ENCODE measurements at places on chromosomes 16 and 17.
A peak's percentile ranks its signal among the peaks of the same experiment; 100 is the strongest.

DNA sequence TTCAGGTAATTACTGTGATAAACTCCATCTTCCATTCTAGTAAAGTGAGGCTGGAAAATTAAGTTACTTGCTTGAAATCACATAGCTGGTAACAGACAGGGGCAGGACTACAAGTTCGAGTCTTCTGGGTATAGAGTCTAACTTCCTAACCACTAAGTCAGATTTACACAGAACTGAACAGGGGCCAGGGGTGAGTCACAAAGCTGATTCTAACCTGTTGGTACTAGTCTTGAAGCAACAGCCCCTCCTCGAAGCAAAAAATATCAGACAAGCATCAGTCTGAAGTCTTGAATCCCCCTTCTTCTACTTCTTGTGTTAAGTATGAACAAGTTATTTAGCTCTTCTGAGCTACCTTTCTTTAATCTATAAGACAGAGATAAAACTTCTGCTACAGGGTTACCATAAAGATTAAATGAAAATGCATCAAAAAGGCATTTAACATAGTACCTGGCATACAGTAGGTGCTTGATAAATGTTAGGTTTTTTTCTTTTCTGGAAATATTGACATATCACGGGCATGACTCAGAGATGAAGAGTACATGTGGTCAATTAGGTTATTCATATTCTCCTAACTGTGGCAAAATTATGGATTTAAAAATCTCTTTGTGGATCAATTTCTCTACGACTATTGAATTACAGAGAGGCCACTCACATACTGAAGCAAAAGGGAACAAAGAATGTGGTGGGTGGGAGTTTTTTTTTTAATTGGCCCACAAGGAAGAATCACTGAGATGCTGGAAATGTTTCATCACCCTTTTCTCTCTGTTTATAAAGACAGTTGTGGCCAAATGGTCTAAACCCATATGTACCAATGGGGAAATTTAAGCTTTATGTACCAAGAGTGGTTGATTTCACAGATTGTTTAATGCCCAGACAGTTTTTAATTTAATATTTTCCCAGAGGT lies 266.9 kb upstream of the DYNLRB2 start:
- DNase-seq: no peak

GRCh38 chr16:48215738-48216137 lies 28.4 kb upstream of the LONP2 start:
- DNase-seq: no peak

DNA sequence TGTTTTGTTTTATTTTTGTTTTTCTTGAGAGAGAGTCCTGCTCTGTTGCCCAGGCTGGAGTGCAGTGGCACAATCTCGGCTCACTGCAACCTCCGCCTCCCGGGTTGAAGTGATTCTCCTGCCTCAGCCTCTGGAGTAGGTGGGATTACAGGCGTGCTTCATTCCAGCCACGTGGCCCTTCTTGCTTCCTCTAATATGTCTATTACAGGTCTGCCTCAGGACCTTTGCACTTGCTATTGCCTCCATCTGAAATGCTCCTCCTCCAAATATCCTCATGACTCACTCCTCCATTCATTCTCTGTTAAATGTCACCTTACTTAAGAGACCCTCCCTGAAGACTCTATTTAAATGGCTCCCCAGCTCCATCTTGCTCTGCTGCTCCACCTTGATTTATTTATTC lies 39.0 kb downstream of the LYRM9 start:
- DNase-seq: no peak

DNA sequence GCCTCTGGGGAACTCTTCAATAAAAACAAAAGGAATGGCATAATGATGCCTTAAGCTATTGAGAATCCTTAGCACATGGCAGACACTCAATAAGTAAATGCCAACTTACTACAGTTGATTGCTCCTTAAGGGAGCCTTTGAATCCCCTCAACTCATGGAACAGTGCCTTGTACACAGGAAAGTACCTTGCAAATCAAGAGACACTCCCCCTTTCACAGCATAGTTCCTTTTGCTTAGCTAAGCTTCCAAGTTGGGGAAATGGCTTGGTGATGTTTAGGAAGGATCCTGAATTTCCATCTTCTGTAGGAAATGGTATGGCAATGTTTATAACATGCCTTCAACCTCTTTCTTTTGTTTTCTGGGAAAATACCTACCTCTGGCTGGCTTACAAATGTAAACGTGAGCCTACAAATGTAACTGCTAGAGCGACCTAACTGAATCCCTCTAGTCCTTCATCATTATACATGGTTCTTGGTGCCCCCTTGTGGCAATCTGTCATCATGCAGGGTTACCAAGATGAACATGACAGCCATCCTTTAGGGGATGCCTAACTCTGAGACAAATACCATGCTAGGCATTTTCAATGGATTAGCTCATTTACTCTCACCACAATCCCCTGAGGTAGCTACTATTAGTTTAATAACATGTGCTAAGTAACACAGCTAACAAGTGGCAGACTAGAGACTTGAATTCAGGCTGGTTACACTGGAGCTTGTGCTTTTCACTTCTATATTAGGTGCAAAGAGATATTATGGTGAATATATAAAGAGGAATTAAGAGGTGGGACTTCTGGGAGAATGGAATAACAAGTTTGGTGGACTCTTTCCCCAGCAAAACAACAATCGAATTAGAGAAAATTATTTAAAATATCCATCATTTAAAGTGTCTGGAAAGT lies 65.0 kb downstream of the MMD start:
- peak; percentile 34 for DNase-seq

GRCh38 chr17:1785930-1786329 lies 24.1 kb downstream of the SERPINF1 start:
- no peak for DNase-seq

- no peak for DNase-seq
Measured at GRCh38 chr17:29687596-29687995, 64.9 kb upstream of the CORO6 start.

DNA sequence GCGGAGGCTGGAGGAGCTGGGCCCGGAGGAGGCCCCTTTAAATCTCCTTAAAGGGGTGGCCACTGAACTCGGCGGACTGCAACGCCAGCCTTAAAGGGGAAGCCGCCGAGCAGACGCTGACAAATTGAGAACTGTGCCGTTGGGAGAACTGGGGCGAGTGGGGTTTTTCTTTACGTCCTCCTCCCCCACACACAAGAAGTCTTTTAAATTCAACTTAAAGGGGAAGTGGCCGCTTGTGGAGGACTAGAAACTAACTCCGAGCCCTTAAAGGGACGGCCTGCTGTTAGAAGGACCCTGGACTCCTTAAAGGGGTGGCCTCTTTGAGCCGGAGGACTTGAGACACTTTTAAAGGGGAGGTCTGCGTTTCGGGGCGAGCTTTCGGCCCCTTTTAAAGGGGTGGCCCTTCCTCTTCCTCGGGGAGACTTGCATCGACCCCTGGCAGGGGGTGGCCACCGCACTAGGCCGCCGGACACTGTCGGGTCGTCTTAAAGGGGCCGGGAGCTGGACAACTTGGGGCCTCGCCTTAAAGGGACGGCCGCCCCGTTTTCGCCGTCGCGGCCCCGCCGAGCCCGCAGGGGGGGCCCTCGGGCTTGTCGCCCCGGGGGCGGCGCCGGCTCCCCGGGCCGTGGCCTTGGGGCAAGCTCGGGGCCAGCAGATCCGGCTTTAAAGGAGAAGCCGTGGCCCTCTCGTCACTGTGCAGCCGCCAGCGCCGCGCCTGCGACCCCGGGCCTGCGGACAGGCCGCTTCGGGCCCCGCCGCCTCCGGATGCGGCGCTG lies 688 bp downstream of the FBRS start:
- DNase-seq: peak; percentile 91

- no peak for DNase-seq
Measured at GRCh38 chr16:3581392-3581791, 4.2 kb upstream of the NLRC3 start.

DNA sequence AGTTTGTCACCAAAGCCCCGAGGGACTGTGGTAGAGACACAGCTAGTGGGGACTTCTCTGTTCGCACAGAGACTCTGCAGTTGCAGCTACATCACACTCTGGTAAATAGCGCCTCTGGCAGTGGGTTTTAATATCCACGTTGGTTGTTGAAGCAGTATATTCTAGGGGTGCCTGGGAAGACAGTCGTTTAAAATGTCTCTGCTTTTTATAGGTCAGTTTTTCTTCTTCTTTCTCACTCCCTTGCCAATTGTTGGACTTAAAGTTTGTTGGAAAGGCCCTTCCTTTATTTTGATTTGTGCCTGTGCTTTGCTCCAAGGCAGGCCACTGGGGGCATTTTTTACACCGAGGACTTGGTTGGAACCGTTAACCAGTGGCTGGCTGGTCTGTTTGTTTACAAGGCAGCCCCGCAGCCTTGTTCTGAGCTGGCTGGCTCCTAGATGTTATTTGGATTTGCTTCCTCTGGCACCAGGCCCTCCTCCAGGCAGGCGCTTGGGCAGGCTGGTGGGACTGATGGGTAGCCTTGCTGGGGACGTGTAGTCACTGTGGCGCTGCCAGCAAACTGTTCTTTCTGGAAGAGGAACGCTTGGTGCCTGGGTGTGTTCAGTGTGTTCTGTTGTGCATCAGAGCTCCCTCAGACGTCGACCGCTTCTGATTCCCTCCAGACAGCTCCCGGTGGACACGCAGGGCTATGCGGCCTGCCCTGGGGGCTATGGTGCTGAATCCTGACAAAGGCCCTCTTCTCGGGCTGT lies 218.2 kb upstream of the CHMP6 start:
- DNase-seq: no peak

DNA sequence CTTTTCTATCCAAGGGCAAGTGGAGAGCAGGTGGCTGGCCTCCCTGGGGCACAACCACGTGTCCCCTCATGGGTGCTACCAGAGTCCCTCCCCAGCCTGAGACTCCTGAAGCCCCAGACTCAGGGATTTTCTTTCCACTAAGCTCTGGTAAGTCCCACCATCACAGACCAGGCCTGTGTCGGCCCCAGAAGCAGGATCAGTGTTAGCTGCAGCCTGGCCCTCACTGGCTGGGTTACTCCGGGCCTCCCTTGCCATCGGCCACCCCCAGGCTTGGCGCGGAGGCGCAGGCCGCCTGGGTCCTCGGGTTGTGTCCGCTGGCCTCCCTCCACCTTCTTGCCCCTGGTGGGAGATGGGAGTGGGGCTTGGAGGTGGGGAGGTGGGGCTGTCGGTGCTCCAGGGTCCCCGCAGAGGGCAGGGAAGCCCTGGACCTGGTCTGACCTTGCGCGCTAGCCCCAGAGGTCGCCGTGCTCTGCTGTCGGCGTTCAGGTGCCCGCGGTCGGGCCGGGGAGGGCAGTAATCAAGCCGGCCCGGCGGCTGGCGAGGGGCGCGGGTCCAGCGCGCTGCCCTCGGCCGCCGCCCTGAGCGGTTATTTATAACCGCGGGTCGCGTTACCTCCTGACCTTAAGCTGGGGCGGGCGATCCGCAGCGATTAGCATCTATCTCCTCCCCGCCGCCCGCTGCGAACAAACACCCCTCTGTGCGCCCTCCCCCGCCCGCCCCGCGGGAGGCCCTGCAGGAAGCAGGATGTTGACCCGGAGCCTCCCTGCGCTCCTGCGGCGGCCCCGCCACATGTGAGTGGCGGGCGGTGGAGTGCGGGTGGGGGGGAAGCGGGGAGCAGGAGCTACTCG lies 78.1 kb upstream of the TOB1 start:
- DNase-seq: no peak

All from HS-5 (cell line).